WTC11 (cell line): ENCODE measurements at places on chromosomes 6 and 20. TPM values are rescaled to one million over a fixed set of nuclear protein-coding genes. Genes with fewer than 3 reads are reported as not detected.

GRCh38 chr6:160510199-160510598 lies 153.9 kb downstream of the LPA start:
- no peak overlapping the region; the same call in 1 of the 2 replicates for H3K27ac ChIP-seq
- H3K4me3 ChIP-seq = no peak overlapping the region
- H3K36me3 ChIP-seq = no peaks in the 10 kb centered on the region
- no peak for DNase-seq

The FAM209A gene
- 0.28 TPM in 1 of 3 replicates, not detected in the others for total RNA-seq

DNA sequence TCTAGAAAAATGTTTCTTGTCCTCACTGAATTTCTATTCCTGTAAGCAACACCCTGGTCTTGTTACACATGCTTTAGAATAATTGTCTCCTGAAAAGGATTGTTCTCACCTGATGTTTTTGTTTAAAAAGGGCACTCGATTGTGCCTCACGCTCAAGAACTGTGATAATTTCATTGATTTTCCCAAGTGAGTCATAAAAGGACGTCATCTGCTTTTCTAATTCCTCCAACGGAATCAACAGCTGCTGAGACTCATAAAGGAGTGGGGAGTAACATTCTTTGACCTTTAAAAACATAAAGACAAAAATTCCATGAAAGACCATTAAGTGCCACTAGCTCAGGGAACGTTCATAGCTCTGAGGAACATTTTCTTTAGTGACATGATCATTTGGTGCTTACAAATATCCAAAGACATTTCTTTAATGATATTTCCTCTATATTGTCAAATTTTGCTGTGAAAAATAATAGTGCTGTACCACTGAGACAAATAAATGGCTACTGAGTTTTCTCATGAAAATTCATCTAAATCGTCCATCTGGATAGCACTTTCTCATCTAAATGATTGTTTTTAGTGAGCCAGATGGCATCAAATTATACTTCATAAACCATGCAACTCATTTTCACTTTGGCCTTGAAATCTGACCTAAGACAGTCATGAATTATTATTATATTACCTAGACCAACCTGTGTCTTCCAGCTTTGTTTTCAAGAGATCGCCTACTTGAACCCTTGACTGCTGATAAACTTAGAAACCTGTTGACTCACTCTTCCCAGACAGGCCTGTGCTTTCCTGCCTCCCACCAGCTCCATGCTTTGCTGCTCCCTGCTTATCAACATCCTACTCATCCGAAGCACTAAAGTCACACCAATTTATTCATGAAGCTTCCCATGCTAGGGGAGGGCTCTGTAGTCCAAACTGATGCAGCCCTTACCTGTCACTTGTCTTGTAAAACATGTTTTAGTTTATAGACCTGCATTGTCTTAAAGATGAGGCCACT lies 178.2 kb downstream of the SYNE1 start:
- H3K27me3 ChIP-seq = no peaks in the 10 kb centered on the region
- H3K4me1 ChIP-seq = no peaks in the 10 kb centered on the region
- H3K4me3 ChIP-seq = no peak overlapping the region

- H3K36me3 ChIP-seq = no peaks in the 10 kb centered on the region
- peaks cover 30% of the 10 kb centered on the region for H3K4me1 ChIP-seq
- peak overlapping the region; percentile 81; the same call in 1 of the 2 replicates for H3K27ac ChIP-seq
- no peak overlapping the region for H3K4me3 ChIP-seq
Measured at GRCh38 chr20:17835240-17835933, 133.2 kb downstream of the SNX5 start.

The TSPO2 gene
- total RNA-seq = not detected in 3 replicates

The COL12A1 gene
- 1.1 to 1.4 TPM (median 1.2 TPM) in 3 replicates for total RNA-seq

DNA sequence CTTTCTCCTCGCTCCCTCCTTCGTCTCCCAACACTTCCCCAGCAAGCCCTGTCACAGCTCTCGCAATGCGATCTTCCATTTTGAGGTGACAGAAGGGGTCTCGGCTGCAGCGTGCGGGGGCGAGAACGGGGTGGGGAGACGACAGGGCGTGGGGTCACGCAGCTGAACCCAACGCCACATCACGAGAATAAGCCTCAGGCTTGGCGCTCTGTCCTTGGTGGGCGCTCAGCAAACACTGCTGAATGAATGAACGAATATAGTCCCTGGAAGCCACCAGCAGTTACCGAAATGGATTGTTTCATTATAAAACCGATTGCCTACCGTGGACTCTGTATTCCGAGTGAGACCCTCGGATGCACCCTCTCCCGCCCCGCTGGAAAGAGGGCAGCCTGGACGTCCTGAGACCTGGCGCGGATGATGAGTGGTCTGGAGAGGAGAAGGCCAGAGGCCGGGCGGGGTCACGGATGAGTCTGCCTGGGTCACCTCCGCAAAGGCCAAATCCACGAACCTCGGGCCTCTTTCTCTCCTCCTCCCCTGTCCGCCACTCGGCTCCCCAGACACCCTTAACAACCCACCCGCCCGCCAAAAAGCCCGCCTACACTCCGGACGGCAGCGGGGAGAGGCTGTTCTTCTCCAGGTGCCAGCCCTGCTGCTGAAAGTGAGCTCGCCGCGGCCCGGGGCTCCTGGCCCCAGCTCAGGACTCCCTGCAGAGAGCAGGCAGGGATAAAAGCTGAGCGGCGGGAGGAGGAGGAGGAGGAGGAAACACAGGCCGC lies 3.7 kb downstream of the NRN1 start:
- no peak overlapping the region for H3K27ac ChIP-seq
- no peak for DNase-seq
- H3K4me1 ChIP-seq = peaks cover 68% of the 10 kb centered on the region
- peaks cover 100% of the 10 kb centered on the region for H3K27me3 ChIP-seq
- peak overlapping the region; percentile 78 for H3K4me3 ChIP-seq
- H3K36me3 ChIP-seq = no peaks in the 10 kb centered on the region

- no peak overlapping the region for H3K27ac ChIP-seq
- no peaks in the 10 kb centered on the region for H3K36me3 ChIP-seq
- H3K4me3 ChIP-seq = no peak overlapping the region
- H3K4me1 ChIP-seq = peaks cover 27% of the 10 kb centered on the region
Measured at GRCh38 chr20:20198011-20198410, 145.7 kb downstream of the CFAP61 start.

The SPDEF gene
- total RNA-seq = 0.44 to 0.72 TPM (median 0.50 TPM) in 3 replicates
